ENCODE measurements at places on chromosomes 12 and 14.

DNA sequence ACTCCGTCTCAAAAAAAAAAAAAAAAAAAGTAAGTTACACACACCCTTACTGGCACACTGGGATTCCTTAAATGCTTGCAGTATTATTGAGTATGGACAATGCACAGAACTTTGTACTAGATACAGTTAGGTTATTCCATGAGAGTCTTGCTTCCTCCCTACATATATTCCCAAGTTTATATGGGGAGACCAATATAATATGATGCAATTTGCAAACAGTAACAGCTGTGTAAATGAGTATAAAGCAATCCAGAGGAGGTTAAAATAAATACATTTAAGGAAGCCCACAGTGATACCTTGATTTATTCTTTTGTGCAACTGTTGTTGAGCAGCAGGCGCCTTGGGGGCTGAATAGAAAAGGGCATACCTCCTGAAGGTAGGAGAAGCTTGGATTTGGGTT is 26.6 kb downstream of the RASSF3 start:
- no peak for DNase-seq

GRCh38 chr14:79044894-79045624 is 874.9 kb downstream of the NRXN3 start:
- peak; percentile 95 for DNase-seq

- DNase-seq, result no peak
These were observed 85.0 kb downstream of the SYNE3 start for GRCh38 chr14:95431199-95432143.

GRCh38 chr14:34711169-34711568 is 3.2 kb downstream of the CFL2 start:
- DNase-seq, result no peak

DNA sequence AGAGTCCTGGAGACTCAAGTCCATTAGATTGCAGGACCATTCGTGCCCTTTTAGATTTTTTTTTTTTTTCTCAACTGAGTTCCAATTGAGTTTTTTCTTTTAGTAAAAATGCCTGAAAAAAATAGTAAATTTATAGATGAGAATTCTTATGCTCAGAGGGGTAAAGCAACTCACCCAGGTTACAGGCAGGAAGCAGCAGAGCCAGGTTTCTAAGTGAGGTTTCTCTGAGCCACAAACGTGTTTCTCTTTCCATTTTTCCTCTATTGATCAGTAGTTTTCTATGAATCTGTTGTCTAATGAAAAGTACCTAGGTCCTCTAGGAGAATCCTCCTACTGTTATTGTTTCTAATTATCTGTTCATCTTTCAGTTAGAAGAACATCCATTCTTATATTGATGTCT is 66.4 kb upstream of the C12orf71 start:
- DNase-seq, result no peak

- DNase-seq, result no peak
These were observed 53.6 kb upstream of the BCL11B start for GRCh38 chr14:99325591-99325990.

GRCh38 chr12:49882248-49882850 is 21.4 kb downstream of the FAIM2 start:
- DNase-seq, result no peak

GRCh38 chr12:82835217-82835616 is 148.5 kb downstream of the TMTC2 start:
- DNase-seq, result no peak

DNA sequence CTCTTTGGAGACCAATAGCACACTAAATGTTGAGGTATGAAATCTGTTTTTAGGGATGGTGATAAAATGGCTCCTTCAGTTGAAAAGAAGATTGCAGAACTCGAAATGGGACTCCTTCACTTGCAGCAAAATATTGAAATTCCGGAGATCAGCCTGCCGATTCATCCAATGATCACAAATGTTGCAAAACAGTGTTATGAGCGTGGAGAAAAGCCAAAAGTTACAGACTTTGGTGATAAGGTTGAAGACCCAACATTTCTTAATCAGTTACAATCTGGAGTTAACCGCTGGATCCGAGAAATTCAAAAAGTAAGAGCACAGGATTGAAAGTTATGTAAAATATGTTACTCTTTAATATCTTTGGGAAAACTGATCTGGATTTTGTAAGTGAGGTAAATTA is 15.3 kb downstream of the DYNC1H1 start:
- no peak for DNase-seq

DNA sequence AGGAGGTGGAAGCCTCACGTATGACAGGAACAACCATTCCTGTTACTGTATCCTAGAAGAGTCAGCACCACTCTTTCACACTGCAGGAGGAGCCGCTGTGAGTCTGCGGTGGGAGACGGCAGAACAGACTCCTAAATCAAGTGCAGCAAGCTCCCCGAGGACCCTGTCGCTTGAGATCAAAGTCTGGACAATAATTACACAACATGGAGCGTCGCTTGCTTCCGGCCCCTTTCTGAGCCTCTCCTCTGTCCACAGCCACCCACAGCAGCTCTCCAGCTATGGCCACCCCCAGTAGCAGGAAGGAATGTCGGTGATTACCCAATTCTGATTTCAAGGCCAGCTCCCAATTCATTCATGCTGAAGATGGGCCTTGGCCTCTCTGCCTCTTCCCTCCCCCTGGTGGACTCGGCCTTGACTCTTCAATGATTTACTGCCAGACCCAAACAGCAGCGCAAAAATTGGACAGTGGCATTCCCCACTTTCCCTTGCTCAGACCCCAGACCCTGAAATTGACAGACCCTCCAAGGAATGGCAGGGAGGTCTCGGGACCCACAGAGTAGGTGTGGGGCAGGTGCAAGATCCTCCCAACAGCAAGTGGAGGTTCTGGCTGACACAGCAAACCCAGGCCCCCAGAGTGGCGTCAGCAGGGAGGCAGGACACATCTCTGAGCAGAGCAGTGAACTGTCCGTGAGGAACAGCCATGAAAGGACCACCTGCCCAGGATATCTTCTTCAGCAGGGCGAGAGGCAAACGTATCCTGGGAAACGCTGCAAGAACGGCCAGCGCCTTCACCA is 272.7 kb upstream of the DIO3 start:
- no peak for DNase-seq

- no peak for DNase-seq
These were observed 20.9 kb upstream of the KIF26A start for GRCh38 chr14:104117341-104118005.

DNA sequence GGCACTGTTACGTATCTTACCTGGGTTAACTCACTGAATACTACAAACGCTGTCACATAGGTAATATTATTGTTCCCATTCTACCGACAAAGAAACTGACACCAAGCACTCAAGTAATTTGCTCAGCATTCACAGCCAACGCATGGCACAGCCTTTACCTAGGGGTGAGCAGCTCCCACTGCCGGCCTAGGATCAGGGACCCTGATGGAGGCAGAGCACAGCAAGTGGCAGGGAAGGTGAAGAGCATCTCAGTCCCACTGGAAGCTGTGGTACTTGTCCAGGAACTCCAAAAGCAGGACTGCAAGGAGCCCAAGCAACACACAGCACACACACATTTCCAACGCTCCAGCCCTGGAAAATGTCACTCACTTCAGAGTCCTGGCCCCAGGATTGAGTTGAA is 111.8 kb upstream of the CDKN3 start:
- DNase-seq, result no peak

GRCh38 chr12:120687578-120688289 is 785 bp downstream of the MLEC start:
- DNase-seq, result no peak

GRCh38 chr12:115374480-115375185 is 690.7 kb upstream of the TBX3 start:
- DNase-seq, result no peak

DNA sequence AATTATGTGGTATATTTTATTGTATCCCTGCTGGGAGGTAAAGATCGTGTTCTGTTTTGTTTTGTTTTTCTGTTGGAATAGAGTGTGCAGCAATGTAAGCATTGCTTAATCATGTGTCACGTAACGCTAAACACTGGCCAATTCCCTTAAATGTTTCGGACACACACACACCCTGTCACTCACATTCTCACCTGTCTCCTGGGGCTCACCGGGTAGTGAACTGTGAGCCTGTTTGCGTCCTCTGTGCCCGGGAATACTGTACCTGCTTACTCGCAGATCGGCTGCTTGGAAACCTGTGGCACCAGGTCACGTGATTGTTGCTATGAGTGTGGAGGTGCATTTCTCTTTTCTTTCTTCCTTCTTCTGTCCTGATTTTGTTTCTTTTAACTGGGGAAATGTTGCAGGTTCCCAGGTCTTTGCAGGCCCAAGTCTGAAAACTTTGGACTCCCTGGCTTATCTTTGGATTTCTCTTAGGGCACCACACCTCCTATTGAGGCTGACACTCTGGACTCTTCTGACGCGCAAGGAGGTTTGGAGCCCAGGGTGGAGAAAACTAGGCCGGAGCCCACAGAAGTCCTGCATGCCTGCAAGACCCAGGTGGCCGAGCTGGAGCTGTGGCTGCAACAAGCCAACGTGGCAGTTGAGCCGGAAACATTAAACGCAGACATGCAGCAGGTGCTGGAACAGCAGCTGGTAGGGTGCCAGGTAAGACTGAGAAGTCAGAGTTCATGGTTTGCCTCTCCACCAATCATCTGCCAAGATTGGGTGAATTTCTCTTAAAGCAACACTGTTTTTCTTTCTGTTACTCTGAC is 181.1 kb downstream of the ESR2 start:
- DNase-seq, result no peak

DNA sequence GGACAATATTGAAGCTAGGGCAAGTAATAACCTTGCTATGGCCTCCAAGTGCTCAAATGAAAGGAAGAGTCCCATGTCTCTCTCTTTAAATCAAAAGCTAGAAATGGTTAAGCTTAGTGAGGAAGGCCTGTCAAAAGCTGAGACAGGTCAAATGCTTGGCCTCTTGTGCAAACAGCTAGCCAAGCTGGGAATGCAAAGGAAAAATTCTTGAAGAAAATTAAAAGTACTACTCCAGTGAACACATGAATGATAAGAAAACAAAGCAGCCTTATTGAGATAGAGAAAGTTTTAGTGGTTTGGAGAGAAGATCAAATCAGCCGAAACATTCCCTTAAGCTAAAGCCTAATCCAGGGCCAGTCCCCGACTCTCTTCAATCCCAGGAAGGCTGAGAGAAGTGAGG is 84.1 kb upstream of the PLEKHA5 start:
- peak; percentile 21 for DNase-seq

- no peak for DNase-seq
These were observed 364.9 kb upstream of the FLRT2 start for GRCh38 chr14:85165094-85165493.

DNA sequence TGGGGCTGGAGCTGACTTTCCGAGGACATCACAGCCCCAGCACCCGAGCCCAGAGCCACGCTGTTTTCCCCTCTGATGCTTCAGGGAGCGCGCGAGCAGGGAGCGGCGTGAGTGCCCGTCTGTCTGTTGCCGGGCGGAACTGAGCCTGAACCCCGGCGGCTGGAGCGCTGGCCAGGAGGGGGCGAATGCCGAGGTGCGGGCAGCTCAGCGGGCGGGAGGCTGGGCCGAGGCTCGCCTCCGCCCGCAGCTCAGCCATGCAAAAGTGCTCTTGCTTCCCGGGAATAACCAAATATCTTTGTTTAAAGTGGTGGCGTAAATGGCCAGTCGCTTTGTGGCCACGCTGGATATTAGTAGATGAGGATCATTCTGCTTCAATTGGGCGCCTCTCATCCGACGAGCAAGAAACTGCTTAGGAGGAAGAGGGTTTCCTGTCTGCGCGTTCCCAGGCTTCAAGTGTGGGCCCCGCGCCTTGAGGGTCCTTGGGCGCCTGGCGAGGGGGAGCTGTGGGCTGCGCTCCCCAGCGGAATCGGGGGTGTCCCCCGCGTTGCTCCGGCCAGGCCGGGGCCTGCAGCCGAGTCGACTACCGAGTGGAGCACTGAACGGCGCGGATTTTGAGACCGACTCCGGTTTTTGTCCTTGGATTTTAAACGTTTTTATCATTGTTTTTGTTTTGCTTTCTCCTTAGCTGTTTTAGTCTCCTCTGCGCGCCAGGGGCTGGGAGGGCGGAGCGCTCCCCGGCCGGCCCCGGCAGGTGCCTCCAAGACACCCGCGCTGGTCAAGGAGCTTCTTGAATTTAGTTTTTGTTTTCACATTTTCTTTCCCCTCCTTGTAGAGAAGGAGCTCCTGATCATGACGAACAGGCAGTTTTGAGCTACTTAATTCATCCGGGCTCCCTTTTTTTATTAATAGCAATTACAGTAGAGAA is 831 bp upstream of the NKX2-1 start:
- DNase-seq, result no peak

GRCh38 chr14:105468621-105469241 is 5.9 kb upstream of the CRIP2 start:
- DNase-seq, result no peak

DNA sequence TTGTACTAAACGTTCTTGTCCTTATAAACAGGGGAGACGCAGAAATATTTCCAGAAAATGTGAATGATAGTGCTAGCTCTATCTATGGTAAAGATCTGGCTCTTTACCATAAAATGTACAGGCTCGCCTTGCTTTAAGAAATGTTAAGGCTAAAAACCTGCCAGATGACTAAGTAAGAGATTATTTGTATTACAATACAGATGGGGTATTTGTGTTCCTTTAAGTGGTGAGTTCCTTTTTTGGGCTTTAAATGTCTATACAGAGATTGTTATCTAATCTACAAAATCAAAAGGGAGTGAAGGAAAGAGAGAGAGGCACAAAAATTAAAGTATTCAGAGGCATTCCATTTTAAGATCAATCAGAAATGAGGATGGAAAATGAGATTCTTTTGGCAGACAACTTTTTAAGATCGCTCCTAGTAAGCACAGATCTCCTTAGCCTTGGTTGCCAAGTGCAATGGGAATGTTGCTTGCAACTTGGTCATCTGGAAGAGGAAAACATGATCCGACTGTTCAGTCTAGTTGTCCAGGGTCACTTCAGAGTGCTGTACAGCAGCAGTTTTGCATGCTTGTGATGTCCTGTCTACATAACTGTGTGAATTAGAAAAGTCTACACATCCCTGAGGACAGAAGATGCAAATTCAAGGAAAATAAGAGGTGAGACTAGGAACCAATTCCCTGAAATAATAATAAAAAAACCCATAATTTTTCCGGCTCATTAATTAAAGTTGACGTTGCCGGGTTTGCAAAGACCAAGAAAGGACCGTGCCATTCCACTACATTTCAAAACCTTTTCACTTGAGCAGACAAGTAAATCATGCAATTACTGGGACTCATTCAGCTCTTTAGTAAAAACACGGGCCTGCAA is 380.8 kb downstream of the EGLN3 start:
- no peak for DNase-seq

DNA sequence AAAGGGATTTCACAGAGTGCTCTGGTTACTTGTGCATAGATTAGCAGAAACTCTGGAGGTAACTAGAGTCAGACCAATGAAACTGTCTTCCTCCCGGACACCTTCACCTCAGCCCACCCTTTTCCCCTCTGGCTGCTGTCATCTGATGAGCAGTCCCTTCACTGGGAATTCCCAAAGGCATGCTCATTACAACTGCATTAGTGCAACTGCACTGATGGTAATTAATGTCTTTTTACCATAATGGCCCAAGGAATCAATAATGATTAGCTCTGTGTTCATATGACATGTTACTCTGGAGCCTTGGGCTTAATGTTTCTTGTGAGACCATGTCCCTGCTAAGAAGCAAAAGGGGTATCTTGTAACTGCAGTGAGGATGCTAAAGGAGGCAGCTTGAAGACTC is 304.5 kb downstream of the GRIN2B start:
- no peak for DNase-seq

DNA sequence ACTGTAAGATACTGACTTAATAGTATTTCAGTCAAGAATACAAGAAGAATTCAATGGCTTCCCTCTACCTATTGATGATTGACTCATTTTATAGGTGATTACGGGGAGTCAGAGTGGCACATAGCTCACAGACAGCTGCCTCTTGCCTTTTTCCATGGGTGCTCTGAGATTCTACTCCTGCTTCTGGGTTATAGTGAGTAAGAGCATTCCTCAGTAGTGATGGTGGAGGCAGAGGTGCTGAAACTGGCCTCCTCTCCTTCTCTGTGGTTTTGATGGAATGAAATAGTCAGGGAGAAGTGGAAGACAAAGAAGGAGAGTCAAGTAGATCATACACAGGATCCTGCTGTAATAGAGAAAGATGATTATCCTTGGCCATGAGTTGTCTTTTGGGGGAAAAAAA is 438.2 kb upstream of the FAR2 start:
- peak; percentile 25 for DNase-seq
